Ovary (tissue), 10 donors: ENCODE measurements at places on chromosomes 6 and 20. TPM values are rescaled to one million over a fixed set of nuclear protein-coding genes. Genes with fewer than 3 reads are reported as not detected.

The KCNK16 gene
- not detected for total RNA-seq

The CALHM5 gene
- 0.83 TPM for total RNA-seq

The NMBR gene
- not detected for total RNA-seq

The ECT2L gene
- total RNA-seq, result 0.27 TPM

GRCh38 chr20:56829788-56830385 lies 200.8 kb downstream of the TFAP2C start:
- DNase-seq, result no peak

- DNase-seq, result no peak
Observed at GRCh38 chr6:11213422-11214021, 18.9 kb downstream of the NEDD9 start.

- DNase-seq, result no peak
Observed at GRCh38 chr20:54324652-54325285, 116.9 kb downstream of the PFDN4 start.

DNA sequence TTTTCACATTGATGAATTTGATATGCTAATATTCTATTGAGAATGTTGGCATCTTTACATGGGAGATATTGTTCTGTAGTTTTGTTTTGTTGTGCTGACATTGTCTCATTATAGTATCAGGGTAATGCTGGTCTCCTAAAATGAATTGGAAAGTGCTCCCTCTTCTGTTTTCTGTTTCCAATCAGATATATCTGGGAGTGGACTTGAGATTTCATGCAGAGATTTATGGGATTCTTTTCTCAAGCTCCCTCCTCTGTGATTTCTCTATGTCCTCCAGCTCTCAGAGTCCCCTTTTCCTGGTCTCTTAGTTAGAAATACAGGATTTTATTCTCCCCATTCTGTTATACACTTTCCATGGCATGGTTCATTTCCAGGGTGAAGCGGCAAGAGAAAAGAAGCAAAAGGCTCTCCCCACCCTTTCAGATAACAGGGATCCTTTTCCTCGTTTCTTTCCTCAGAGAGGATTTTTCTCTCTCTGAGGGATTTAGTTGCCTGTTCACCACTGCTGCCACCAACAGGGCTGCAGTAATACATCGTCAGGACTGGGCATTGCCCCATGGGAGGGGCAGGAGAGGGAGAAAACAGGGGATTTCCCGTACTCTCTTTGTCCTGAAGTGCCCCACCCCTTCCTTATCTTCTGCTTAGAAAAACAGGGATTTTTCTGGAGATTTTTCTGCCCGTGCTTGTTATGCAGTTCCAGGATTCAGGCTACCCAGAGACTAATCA lies 59.3 kb upstream of the STMND1 start:
- DNase-seq, result no peak
